Activated CD4-positive, alpha-beta T cell treated with anti-CD3 and anti-CD28 coated beads, Interleukin-2, amount 50 U/mL, for 48 hours (primary cell): ENCODE measurements at places on chromosomes 3 and 15.

DNA sequence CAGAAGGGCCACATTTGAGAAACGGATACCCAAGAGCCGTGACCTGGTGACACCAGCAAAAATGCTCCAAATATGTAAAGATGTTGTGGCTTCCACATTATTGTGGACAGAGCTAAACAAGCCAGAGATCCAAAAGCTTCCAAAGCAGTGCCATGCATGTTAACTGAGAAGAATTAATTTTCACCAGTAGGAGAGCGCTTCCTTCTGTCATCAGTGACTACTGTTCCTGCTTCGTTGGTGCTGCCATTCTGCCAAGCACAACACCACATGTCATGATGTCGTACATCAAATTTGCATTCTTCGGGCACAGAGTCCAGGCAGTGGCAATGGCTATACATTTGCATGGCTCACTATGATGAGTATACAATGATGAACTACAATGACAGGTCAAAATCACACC is 19.1 kb upstream of the CHST2 start:
- no peak for DNase-seq

GRCh38 chr3:29764041-29764440 is 483.2 kb downstream of the RBMS3 start:
- DNase-seq = no peak

- no peak for DNase-seq
Measured at GRCh38 chr3:184236033-184236410, 6.6 kb downstream of the VWA5B2 start.

GRCh38 chr15:96307856-96308394 is 22.6 kb upstream of the NR2F2 start:
- no peak for DNase-seq

- peak; percentile 19 for DNase-seq
Measured at GRCh38 chr15:93088981-93089726, at the start of gene RGMA. RGMA (minus strand) TSS chr15:93089211; CDS start chr15:93088932, 279 bp downstream.

- DNase-seq = no peak
Measured at GRCh38 chr15:30859091-30859874, 44.4 kb upstream of the FAN1 start.

DNA sequence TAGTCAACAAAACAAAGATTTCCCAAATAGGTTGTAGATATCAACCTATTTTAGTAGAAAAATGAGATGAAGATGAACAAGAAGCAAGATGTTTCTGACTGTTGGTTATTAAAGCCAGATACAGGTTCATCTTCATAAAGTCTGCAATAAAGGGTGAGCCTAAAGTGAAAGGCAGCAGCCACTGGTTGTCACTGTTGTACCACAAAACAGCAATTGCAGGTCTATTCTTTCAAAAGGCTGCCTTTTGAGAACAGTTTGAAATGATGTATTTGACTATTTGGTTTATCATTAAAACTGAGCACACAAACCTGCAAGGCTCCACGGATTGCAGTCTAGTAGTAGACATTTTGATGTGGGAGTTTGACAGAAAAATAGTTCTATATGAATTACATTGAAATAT is 543.4 kb downstream of the GBE1 start:
- no peak for DNase-seq

- DNase-seq = peak; percentile 84
Measured at GRCh38 chr3:46276497-46277099, 34.3 kb downstream of the CCR3 start.
